ENCODE measurements at places on chromosomes 12 and 14. TPM values are rescaled to one million over a fixed set of nuclear protein-coding genes. Genes with fewer than 3 reads are reported as not detected.

GRCh38 chr14:55180006-55180405 is 11.4 kb downstream of the DLGAP5 start:
- DNase-seq, result no peak

DNA sequence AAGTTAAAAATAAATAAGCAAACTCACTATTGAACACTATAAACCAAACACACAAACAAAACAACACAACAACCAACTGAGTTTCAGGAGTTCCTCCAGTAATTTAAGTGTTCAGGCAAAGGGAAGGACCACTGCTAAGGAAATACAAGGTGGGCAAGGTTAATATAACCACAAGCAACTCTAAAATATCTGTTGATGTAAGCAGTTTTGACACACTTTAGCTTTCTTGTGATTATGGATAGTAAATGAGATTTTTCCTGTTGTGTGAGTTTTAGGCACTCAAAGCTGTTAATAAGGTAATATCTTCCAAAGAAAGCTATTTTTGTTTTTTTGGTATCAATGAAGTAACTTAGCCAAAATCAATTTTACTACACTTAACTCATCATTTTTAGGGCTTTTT is 839.1 kb upstream of the FOXG1 start:
- DNase-seq, result no peak

GRCh38 chr12:89789862-89790261 is 81.2 kb upstream of the ATP2B1 start:
- no peak for DNase-seq

Gene COX8C
- not detected for total RNA-seq

Gene HOXC13
- not detected for total RNA-seq

- no peak for DNase-seq
These were observed 54.3 kb downstream of the TECPR2 start for GRCh38 chr14:102417001-102417431.

DNA sequence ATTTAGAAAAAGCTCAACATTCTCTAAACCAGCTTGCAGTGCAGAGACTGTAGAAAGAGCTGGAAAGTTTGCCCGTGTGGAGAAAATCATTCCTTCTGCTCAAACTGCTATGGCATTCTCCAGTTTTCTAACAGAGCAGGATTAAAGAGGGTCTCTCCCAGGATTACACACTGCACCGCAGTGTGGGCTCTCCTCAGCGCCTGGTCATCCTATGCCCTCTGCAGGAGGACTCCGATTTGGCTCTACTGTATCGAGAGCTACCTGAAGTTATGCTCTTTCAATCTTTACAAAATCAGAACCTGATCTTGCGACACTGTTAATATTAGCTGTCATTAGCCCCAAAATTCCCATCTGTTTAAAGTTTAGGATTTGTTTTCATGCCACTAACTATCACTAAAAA is 33.0 kb downstream of the BHLHE41 start:
- no peak for DNase-seq

Gene KLRC4
- 0.47 TPM for total RNA-seq

DNA sequence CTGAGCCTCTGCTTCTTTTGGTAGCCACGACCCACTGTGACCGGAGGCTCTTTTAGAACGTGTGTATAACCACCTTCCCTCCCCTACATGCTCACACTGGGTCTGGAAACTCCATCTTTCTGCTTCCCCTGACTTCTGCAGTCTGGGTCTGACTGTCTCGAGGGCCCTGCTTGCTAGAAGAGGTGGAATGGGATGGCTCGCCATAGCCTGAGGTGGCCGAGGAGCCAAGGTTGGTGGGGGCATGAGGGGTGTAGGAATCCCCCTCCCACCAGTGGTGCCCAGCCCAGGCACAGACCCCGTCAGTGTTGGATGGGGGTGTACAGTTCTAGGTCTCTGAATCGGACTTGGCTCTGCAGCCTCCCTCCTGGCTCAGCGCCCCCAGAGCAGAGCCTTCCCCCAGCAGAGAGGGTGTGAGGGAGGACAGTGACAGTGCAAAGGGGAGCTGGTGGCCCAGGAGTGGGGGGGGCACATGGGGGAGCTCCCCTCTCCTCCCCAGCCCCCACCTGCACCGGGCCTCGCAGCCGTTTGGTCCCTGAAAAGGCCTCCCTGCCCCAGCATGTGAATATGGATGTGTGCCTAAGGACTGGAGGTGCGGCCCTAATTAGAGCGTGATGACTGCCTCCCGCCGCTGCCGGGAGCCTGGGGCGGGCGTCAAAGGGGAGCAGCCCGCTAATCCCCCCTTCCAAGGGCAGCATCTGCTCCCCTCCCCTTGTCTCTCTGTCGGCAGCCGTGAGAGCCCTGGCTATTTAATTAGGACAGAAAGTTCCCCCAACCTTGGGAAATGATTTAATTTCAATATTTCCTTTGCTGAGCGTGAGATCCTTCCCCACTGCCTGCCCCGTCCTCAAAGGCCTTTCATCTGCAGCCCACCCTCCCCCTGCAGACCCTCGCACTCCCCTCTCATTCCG is 196.2 kb upstream of the C14orf180 start:
- no peak for DNase-seq

Gene TROAP
- total RNA-seq, result 11.8 TPM

DNA sequence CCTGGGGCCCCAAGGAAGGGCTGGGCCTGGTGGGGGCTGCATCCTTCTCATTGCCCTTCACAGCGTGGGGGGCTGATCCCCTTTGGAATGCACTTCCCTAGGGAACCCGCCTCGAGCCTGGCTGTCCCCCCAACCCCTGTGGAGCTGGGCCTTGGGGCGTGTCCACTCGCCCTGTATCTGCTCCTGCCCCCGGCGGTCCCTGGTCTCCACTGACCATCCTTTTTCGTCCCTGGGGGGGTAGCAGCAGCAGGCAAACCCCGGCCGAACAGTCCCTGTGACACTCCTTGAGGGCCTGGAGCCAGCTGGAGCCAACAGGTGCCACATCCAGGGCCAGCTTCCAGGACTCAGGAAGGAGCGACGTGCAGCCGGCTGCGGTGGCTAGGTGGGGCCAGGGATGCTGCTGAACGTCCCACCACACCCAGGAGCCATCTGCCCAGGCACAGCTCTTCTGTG is 9.4 kb upstream of the GPR132 start:
- DNase-seq, result no peak

- DNase-seq, result no peak
These were observed 50.3 kb downstream of the TSHR start for GRCh38 chr14:81005540-81006228.

Gene PEX5
- 35.4 TPM for total RNA-seq

Gene RFX4
- not detected for total RNA-seq

Gene SERPINA6
- 3.4 TPM for total RNA-seq

- DNase-seq, result no peak
These were observed 3.8 kb upstream of the SDSL start for GRCh38 chr12:113418213-113418879.

DNA sequence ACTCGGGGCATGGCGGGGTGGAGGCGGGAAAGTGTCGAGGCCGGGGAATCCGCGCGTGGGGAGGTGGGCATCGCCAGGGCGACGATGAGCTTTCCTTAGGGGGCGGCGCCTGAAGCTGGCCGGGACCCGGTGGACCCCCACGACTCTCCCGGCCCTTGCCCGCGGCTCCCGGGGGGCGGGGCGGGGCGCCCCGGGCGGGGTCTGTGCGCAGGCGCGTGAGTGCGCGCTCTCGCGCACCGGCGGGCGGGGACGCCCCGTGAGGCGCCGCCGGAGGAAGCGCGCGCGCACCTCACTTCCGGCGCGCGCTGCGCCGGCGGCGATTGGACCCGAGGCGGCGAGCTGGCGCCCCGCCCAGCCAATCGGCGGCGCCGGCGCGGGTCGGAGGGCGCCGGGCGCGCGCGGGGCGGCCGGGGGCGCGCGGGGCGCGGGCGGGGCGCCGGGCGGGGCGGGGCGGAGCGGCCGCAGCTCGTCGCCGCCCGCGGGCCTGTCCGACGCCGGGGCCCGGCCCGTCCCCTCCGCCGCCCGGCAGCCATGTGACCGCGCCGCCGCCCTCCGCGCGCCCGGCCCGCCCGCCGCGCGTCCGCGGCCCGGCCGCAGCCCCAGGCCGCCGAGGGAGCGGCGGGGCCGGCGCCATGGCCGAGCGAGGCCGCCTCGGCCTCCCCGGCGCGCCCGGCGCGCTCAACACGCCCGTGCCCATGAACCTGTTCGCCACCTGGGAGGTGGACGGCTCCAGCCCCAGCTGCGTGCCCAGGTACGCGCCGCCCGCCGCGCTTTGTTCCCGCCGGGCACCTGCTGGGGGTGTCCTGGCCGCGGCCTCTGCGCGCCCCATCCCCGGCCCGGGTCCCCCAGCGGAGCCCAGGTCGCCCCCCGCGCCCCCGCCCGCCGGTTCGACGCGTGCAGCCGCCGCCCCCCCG is at the start of gene PACS2:
Gene PACS2 (plus strand): TSS at position 462 of the 914 bp plus-strand sequence. CDS start 171 bp downstream, at position 633.
- peak; percentile 69 for DNase-seq

Gene SP1
- total RNA-seq, result 96.8 TPM

DNA sequence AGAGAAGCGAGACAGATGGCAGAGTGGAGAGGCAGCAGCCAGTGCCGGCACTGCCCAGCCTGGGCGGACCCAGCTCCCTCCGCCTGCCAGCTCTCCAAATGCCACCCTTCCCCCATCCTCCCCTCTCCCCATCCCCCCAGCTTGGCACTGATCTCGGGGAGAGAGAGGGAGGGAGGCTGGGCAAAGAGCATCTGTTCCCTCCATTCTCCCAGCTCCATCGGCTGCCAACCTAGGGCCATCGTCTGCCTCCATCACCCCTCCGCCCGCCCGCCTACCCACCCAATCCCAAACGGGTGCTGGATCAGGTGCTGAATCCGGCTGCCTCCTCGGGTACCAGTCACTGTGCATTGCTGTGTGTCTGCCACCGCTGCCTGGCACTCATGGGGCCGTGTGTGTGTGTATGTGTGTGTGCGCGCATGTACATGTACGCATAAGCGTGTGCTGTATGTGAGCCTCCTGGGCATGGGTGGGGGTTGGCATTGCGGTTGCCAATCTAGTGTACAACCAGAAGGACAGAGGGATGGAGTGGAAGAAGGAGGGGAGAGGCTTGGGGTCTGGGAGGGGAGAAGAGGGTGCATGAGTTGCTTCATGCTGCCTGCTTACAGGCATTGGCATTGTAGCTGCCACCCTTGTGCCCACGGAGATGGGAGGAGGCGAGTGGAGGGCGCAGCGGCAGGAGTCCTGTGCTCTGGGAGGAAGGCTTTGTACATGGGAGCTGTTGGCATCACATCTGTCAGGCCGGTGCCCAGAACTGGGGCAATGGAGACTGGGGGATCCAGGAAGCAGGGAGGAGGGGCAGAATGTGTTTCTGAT is 38.4 kb downstream of the ZFHX2 start:
- DNase-seq, result no peak

DNA sequence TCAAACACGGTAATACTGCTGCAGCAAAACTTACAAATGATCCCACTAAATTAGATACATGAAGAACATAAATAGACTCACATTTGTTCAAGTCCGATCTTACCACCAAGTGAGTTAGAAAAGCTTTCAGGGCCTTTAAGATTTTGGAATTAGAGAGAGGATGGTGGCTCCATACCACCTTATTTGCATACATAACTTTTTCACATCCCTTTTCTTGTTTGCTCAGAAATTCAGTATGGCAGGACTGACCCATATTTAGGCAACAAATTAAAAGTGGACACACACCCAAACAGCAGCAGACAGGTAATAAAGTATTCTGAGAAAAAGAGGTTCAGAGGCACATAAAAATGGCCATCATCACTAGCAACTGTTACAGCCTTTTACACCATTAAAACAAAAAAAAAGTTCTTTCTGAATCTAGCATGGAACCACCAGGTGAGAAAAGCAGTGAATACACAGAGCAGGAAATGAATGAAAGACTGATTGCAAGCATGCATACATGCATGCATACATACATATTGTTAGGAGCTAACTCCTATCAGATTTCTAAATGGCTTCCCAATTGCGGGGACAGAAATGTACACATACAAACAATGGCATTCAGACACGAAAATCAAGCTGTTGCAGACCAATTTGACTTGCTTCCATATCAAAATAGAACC is 23.3 kb downstream of the STXBP6 start:
- DNase-seq, result no peak

- peak; percentile 40 for DNase-seq
These were observed 1.4 kb downstream of the HMGA2 start for GRCh38 chr12:65825507-65826352.
